ENCODE measurements at places on chromosomes 3 and 15.

GRCh38 chr15:73927003-73927475 lies 777 bp downstream of the LOXL1 start:
- peak; percentile 60 for DNase-seq

DNA sequence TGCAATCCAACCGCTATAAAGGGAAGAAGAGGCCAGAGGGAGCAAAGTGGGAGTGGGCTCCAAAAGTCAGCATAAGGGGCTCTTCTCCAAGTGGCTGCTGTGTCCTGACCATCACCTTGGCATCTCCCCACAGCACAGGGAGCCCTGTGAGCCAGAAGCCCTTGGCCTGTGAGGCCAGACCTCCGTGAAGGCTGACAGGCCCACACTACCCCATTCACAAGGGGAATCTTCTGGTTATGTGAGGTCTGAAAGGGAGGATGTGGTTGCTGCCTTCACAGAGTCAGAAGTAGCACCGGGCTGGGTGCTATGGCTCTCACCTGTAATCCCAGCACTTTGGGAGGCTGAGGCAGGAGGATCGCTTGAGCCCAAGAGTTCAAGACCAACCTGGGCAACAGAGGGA lies 2.6 kb upstream of the ULK3 start:
- no peak for DNase-seq

GRCh38 chr3:184846496-184846895 lies 34.5 kb downstream of the VPS8 start:
- no peak for DNase-seq

DNA sequence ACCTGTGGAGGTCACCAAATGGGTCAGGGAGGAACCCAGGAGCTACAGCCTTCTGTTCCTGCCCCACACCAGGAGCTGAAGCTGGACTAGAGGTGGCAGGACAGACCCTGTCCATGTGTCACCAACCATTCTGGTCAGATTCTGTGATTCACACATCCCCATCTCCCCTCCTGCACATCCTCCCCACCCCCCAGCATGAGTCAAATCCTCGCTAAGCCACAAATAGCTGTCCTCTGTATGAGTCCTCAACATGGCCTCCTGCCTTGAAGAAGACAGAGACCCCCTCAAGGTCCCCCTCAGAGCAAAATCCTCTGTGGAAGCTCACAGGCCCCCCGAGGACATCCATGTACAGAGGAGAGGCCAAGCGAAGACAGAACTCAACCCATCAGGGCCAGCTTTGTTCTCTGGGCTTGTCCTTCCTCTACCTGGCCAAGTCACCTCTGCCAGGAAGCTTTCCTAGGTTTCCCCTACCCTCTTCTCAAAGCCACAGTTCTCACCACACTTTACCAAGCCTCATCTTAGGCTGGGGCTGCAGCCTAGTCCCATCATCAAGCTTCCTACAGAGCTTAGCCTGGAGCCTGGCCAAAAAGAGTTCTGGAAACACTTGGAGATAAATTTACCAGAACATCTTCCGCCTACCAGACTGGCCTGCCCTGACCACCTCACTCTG lies 17.1 kb downstream of the CACNA2D2 start:
- DNase-seq: no peak

DNA sequence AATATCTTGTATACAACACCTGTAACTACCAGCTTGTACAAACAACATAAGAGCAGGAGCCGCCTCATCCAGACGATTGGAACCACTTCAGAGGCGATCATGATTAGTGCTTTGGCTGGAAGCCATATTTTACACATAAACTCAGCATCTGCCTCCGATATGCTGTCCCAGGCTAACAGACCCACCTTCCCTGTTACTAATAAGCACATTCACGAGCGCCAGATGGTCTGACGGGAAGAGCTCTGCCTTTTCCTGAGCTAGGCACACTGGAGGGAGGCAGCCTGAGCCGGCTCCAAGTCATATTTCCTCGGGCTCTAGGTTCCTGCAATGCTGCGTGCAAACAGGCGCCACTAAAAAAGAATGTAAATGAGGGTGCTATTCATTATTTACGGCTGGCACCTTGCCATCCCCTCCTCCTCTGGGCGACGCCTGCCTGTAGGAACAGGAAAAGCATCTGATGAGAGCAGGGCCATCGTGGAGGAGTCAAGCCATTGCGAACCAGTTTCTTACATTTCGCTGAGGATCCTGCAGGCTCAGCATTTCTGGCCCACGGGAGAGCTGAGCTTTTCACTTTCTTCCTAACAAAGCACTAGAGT lies 98.2 kb downstream of the ANXA2 start:
- DNase-seq: peak; percentile 82

DNA sequence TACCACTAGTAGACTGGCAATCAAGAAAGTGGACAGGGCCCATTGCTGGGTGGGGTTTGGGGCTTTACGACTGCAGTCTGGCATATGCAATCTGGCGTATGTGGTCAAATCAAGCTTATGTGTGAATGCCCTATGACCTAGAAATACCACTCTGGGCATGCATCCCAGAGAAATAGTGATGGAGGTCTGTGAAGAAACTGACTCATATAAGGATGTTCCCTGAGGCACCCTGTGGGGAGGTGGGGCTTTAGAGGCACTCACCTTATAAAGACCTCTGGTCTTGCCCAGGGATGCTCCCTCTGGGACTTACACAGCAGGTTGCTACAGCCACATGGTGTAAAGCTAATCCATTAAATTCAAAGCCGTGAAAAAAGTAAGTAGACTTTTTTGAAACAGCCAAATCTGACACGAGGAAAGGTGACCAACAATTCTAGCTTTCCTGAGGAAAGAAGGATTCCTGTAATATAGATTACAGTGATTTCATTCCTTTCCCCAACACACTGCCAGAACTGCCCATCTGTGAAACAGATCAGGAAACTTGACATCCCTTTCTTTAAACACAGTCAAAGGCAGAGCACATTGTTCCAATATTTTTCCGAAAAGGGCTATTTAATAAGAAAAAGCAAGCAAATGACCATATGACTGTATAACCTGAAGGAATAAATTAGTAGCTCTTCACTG lies 13.6 kb downstream of the RARRES1 start:
- no peak for DNase-seq

DNA sequence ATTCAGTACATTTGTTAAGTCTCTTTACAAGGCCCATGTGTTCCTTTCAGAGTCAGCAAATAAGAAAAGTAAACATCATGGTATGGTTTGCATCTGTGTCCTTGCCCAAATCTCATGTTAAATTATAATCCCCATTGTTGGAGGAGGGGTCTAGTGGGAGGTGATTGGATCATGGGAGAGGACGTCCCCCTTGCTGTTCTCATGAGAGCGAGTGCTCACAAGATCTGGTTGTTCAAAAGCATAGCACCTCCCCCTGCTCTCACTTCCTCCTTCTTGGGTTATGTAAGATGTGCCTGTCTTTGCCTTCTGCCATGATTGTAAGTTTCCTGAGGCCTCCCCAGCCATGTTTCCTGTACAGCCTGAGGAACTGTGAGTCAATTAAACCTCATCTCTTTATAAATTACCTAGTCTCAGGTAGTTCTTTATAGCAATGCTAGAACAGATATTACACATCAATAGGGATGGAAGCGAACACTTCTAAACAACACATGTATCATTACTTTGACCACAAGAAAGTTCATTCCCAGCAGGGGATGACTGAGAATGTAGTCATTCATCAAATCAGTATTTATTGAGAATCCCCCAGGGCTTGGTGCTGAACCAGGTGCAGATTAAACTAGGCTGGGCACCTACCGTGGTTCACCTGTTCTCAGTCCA lies 4.1 kb downstream of the EFCAB12 start:
- peak; percentile 67 for DNase-seq

DNA sequence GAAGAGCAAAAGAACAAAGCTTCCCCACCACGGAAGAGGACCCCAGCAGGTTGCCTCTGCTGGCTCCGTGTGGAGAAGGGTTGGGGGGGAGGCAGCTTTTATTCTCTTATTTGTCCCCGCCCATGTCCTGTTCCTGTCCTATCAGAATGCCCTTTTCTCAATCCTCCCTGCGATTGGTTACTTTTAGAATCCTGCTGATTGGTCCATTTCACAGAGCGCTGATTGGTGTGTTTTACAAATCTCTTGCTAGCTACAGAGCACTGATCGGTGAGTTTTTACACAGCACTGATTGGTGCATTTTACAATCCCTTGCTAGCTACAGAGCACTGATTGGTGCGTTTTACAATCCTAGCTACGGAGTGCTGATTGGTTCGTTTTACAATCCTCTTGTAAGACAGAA lies 100.6 kb upstream of the KLF13 start:
- no peak for DNase-seq

- no peak for DNase-seq
Measured at GRCh38 chr15:70121624-70122302, 24.0 kb upstream of the TLE3 start.
